ENCODE measurements at places on chromosomes 3 and 15. TPM values are rescaled to one million over a fixed set of nuclear protein-coding genes. Genes with fewer than 3 reads are reported as not detected.

Gene CASR
- not detected for total RNA-seq

- DNase-seq: no peak
These were observed 8.3 kb downstream of the TIMMDC1 start for GRCh38 chr3:119506631-119507030.

GRCh38 chr3:32246079-32246675 is 7.7 kb downstream of the CMTM8 start:
- DNase-seq: no peak

GRCh38 chr3:143480344-143480743 is 360.8 kb downstream of the CHST2 start:
- no peak for DNase-seq

Gene TXNRD3
- 4.8 TPM for total RNA-seq

Gene COL6A6
- total RNA-seq: not detected

- DNase-seq: no peak
These were observed 909.1 kb upstream of the ROBO1 start for GRCh38 chr3:80676866-80677265.

DNA sequence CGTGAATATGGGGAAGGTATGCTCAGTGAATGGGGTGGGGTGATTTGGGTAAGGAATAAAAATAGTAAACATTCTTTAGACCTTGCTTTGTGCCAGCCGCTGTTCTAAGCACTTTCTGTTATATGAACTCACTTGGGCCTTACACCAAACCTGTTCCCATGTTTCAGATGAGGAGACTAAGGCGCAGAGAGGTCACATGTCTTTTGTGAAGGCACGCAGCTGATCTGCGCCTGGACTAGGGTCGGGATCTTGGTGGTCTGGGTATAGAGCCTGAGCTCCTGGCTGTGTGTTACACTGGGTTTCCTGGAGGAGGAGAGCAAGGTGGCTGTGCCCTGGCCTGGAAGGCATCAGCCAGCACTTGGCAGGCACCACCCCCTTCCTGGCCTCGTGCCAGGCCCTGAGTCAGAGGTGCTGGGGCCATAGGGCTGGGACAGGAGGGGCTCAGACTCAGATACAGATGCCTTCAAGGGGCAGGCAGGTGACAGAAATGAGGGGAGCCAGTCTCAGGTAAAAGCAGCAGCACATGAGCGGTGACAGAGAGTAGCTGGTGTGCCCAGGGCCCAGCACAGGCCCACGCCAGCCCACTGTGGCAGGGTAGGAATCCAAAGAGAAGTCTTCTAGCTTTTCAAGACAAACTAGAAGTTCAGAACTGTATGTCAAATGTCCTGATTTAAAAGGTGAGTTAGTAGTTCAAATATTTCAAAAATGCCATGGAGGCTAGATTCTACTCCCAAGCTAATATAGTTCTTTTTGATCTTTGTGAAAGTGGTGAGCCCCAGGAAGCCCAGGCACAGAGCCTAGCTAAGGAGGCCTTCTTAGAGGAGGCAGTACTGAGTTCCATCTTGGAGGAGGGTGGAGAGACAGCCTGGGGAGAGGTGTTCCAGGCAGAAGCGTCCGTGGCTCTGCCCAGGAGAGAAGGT is 83.1 kb downstream of the DNAJB8 start:
- DNase-seq: no peak

GRCh38 chr3:61562042-61562720 is 810 bp downstream of the PTPRG start:
- DNase-seq: peak; percentile 27

Gene SNURF
- 34.3 TPM for total RNA-seq

GRCh38 chr3:170751083-170751898 is 118.7 kb downstream of the RPL22L1 start:
- DNase-seq: no peak

Gene CATSPER2
- 14.4 TPM for total RNA-seq

Gene ELL3
- 1.9 TPM for total RNA-seq

Gene NME9
- total RNA-seq: 0.69 TPM

- no peak for DNase-seq
These were observed 556.5 kb upstream of the KCNMB2 start for GRCh38 chr3:177979703-177980102.

DNA sequence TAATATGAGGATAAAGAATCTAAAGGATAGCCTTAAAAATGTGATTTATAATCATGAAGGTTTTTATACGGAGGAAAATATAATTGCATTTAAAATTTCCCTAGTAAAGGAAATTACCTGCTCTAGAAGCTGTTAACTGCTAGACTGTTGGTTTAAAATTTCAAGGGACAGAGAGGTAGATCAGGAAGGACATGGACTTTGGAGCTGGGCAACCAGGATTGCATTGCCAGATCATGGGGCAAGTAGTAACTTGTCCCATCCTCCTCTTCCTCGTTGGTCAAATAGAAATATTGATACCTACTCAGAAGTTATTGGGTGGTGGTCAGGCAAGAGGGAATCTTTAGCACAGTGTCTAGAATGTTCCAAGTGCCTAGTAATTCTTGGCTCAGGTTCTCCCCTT is 525.1 kb downstream of the MFSD1 start:
- DNase-seq: no peak

- no peak for DNase-seq
These were observed 7.9 kb downstream of the ANP32A start for GRCh38 chr15:68812597-68813431.

DNA sequence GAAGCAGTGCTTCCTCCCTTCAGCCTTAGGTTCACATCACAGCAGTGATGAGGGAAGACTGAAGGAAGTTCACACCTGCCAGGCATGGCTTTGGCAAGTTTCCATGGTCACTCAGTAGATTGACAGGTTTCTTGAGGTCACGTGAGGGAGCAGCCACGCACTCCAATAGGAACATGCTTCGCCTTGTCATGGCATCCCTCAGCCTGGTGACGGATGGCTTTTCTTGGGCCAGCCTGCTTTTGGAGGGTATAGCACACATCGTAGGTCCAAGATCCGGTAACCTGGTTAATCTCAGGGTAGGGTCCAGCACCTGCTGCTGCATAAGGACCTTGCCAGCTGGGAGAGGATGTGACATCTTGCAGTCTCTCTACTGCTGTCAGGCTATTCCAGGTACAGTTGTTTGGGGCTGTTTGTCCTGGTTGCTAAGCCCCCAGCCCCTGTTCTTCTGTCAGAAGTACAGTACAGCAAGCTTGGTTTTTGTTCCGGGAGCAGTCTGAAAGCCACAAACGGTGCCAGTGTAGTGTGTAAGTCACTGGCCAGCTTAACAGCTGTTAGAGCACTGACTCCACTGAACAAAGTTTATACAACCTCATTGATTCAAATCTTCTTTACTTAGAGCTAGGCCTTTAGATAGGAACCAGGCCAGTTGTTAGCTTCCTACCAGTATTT is 42.3 kb downstream of the PSMD6 start:
- DNase-seq: no peak

Gene BBX
- total RNA-seq: 73.5 TPM

- DNase-seq: no peak
These were observed 2.3 kb upstream of the DNAH1 start for GRCh38 chr3:52313774-52314188.

- no peak for DNase-seq
These were observed 458.4 kb downstream of the PDCD6IP start for GRCh38 chr3:34256791-34257190.

- DNase-seq: no peak
These were observed 60.5 kb upstream of the MINAR1 start for GRCh38 chr15:79371591-79371990.

GRCh38 chr3:53202331-53203015 is 41.5 kb downstream of the PRKCD start:
- DNase-seq: no peak

DNA sequence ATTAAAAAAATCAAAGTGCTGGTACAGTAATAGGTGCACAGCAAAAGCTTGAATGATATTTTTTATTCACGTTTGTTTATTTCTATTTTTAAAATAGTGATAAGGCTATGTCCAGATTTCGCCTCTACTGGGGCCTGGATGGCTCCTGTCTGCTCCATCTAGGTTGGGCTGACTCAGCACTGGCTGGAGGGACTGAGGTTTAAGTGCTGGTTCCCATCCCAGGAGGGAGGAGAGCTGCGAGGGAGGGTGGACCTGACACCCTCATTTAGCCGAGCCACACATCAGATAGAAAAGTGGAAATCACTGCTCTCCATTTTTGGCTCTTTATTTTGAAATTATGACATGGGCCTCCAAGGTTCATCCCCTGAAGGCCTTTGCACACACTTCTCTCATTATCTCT is 95.4 kb upstream of the AGBL1 start:
- no peak for DNase-seq

Gene GABRR3
- not detected for total RNA-seq

Gene BFSP2
- total RNA-seq: not detected

Gene CLDN11
- not detected for total RNA-seq

Gene KCTD6
- 14.2 TPM for total RNA-seq

DNA sequence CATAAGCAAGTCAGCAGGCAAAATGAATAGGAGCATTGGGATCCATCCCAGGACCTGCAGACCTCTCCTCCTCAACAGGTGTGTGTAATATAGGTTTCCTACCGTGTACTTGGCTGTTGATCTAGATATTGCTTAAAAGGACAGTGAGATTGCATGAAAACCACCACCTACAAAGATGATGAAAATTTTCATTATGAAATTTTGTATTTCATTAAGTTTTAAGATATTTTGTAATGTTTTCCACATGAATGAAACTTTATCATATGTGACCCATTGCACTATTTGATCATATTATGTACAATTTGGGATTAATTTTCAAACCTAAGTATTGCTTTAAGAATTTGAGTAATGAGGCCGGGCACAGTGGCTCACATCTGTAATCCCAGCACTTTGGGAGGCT is 94.3 kb upstream of the TRPM1 start:
- no peak for DNase-seq

Gene ADAMTS17
- total RNA-seq: 2.0 TPM

Gene UBA7
- total RNA-seq: 277 TPM

GRCh38 chr15:57451555-57451954 is 75.2 kb downstream of the CGNL1 start:
- DNase-seq: no peak

GRCh38 chr3:46013316-46014094 is 13.8 kb downstream of the XCR1 start:
- DNase-seq: no peak

GRCh38 chr3:127639173-127640041 is 10.4 kb downstream of the PODXL2 start:
- no peak for DNase-seq

GRCh38 chr3:150956376-150956775 is 16.2 kb downstream of the CLRN1 start:
- no peak for DNase-seq

- no peak for DNase-seq
These were observed 5.3 kb downstream of the PLA2G4F start for GRCh38 chr15:42151141-42151561.

DNA sequence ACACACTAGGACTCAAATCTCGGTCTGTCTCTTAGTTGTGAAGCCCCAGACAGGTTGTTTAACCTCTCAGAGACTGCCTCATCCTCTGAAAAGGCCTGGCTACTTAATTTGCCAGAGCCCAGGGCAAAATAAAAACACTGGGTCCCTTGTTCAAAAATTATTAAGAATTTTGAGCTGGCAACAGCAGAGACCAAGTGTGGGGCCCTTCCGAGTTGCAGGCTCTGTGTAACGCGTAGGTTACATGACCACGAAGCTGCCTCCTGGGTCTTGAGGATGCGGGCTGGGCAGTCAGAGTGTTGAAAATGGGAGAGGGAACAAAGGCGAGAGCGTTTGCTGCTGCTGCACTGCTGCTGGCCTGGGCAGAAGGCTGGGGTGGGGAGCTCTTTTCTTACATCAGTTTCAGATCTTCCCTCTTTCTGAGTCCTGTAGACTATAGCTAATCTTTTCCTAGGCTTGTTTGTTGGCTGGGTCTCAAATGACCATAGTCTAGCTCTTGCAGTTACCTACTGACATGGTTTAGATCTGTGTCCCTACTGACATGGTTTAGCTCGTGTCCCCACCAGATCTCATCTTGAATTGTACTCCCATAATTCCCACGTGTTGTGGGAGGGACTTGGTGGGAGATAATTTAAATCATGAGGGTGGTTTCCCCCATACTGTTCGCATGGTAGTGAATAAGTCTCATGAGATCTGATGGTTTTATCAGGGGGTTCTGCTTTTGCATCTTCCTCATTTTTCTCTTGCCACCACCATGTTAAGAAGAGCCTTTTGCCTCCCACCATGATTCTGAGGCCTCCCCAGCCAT is 49.9 kb downstream of the CLEC3B start:
- DNase-seq: no peak

Gene PLD1
- 1.4 TPM for total RNA-seq

DNA sequence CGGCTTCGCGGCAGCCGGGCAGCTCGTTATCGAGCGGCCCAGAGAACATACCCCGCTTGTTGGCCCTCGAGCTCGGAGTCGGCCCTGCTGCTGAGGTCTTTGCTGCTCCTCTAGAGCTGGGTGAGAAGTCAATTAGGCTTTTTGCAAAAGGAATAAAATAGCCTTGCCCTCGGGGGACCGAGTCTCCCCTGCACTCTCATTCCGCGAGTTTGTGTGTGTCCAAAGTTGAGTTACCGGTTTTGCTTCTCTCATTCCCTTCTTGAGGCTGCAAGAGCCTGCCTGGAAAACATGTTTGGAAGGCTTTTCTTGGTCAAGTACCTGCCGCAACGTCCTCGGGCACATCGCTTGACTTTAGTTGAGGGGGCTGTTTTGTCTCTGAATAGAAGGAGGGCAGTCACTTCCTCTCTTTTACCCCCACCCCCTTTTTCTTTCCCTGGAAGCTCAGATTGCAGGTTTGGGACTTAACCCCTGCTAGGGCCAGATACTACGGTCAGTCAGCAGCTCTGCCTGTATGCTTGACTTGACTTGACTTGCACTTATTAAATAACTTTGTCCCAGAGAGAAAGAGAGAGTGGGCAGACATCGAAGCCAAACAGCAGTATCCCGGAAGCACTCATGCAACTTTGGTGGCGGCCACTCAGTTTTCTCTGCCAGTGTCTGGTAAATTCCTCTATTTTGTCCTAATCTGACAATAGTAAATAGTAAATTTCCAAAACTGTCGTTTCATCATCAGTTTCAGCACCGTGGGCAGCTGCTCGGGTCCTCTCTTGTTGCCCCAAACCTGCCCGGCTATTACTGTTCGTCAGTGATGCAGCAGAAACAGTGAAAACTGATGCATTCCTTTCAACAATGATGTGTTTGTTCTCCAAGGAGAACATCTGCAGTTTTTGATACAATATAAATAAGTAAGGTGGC is 609 bp downstream of the RNF13 start:
- peak; percentile 17 for DNase-seq

DNA sequence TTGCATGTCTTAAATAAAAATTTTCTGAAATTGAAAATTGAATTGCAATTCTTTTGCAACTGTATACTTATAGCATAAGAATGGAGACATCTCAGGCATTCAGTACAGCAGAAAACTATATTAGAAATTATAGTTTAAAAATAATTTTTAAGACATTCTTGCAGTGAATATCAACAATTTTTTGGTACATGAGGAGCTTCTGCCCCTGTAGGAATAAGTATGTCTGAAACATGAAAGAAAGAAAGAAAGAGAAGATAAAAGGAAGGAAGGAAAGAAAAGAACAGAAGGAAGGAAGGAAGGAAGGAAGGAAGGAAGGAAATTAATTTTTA is 165.0 kb downstream of the GMNC start:
- no peak for DNase-seq

Measured in naive thymus-derived CD4-positive, alpha-beta T cell (primary cell).